ENCODE measurements at places on chromosomes 7 and 10. TPM values are rescaled to one million over a fixed set of nuclear protein-coding genes. Genes with fewer than 3 reads are reported as not detected.

DNA sequence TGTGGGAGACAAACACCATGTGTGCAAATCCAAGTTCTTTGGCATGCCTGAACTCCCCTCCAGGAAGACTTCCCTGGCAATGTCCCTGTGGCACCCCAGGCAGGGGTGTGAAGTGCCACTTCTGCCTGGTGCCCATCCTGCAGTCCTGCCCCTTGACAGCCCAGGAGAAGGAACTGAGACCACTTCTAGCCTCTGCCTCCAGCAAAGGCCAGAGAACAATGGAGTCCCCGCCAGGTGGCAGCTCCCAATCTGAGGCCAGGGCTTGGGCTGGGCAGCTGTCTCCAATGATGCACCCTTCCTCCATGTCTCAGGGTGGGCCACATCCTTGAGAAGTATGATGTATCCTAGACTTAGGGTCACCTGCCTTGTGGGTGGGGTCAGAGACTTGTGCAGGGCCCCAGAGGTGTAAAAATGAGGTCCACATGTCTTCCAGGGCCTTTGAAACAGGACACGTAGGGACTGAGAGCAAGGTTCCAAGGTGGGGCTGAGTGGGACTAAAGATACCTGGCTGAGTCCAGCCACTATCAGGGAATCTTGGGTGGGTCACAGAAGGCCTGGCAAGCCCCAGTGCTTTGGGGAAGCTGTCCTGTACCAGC lies 5.5 kb downstream of the FXYD4 start:
- no peak overlapping the region for H3K4me3 ChIP-seq
- H3K27ac ChIP-seq = no peak overlapping the region
- no peak for DNase-seq
- H3K36me3 ChIP-seq = no peaks in the 10 kb centered on the region

- H3K4me1 ChIP-seq = peaks cover 97% of the 10 kb centered on the region
- H3K27me3 ChIP-seq = no peaks in the 10 kb centered on the region
- no peak overlapping the region for H3K4me3 ChIP-seq
- no peaks in the 10 kb centered on the region for H3K36me3 ChIP-seq
Observed at GRCh38 chr7:30474893-30475292, 3.7 kb downstream of the NOD1 start.

DNA sequence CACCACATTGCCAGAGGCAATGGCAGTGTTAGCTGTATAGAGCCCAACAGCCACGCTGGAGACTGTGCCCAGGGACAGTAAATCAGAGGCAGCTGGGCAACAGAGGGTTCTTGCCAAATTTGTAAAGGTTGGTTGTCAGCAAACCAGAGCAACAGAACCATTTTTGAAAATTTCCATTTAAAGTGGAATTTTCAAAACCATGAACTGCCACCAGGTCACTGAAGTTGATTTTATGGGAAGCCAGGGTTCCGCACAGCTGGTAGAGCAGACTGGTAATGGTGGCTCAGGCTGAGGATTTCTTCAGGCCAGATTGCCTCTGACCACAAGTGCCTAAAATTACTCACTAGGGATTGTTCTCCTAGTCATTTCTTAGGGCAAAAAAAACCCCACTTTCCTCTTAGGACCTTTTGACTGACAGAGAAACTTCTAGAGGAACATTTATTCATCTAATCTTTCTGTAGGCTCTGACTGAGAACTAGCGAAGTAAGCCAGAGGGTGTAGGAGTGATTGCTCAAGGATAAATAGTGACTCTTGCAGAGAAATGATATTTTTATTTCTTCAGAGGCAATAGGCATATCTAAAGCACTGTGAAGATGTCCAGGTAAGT lies 342.4 kb downstream of the BBS9 start:
- no peaks in the 10 kb centered on the region for H3K36me3 ChIP-seq
- H3K4me3 ChIP-seq = no peak overlapping the region
- H3K27me3 ChIP-seq = no peaks in the 10 kb centered on the region
- no peak for DNase-seq
- H3K4me1 ChIP-seq = no peaks in the 10 kb centered on the region

DNA sequence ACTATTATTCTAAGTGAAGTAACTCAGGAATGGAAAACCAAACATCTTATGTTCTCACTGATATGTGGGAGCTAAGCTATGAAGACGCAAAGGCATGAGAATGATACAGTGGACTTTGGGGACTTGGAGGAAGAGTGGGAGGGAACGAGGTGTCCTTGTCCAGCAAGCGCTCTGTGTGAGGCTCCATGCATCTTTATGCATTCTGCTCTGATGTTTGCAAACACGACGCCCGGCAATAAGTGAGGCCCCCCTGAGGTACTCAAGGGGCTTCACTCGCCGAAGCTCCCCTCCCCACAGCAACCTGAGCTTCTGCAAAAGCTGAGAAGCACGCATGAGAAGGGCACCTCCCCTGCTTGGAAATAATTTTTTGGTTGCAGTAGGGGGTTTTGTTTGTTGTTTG lies 103.3 kb downstream of the LHPP start:
- DNase-seq = no peak
- no peaks in the 10 kb centered on the region for H3K36me3 ChIP-seq
- no peak overlapping the region for H3K4me3 ChIP-seq
- peaks cover 33% of the 10 kb centered on the region for H3K4me1 ChIP-seq
- peak overlapping the region; percentile 42 for H3K27ac ChIP-seq

- no peaks in the 10 kb centered on the region for H3K27me3 ChIP-seq
- peaks cover 42% of the 10 kb centered on the region for H3K4me1 ChIP-seq
- DNase-seq = peak; percentile 48
- no peak overlapping the region for H3K4me3 ChIP-seq
- H3K27ac ChIP-seq = peak overlapping the region; percentile 64
Observed at GRCh38 chr7:132255898-132256297, 320.4 kb downstream of the PLXNA4 start.

DNA sequence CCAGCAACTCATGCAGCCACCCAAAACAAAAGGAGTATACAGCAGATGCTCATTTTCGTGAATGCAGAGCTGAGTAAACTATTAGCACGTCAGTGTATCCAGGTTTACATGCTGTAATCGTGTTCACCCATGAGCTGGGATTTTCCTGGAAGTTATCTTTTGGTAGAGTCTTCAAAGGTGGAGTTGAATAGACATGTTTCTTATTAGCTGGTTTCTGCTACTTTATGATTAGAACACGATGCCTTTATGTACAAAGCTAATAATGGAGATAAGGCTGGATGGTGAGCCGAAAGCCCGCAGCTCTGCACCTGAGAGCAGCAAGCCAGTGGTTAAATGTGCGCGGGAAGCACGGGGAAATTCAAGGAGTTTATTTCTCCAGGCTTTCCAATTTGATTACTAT lies 123.8 kb downstream of the ADARB2 start:
- H3K4me3 ChIP-seq = no peak overlapping the region
- H3K36me3 ChIP-seq = no peaks in the 10 kb centered on the region
- H3K4me1 ChIP-seq = peaks cover 8% of the 10 kb centered on the region
- H3K27me3 ChIP-seq = peaks cover 88% of the 10 kb centered on the region
- H3K27ac ChIP-seq = no peak overlapping the region
- no peak for DNase-seq

GRCh38 chr10:21183025-21183424 lies 285.9 kb upstream of the NEBL start:
- H3K36me3 ChIP-seq = no peaks in the 10 kb centered on the region
- no peaks in the 10 kb centered on the region for H3K4me1 ChIP-seq
- no peak overlapping the region for H3K4me3 ChIP-seq
- no peak for DNase-seq
- H3K27ac ChIP-seq = no peak overlapping the region

DNA sequence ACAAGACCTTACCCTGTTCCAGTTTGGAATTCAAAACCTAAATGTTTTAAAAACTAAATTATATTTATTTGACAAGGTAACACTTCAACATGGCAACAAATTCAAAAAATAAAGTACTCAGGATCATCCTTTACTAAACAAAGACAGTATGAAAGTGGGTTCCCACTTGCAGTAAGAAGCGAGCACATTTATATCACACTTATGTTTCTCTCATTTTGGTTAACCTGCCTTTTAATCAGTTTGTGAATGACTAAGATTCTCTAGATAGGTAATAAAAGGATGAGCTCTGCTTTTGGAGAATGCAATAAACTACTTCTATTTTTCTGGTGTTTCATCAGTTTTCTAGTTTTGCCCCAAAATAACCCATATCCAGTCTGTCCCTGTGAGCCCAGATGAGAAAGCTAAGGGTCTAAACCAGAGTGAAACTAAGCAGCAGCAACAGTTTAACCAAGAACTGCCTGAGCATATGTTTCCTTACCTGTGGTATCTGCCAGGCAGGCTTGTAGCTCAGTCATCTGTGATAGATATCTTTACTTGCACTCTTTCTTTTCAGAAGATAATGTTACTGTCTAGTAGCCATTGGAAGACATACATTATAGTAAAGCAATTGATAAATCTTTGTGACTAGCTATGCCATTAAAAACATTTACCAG lies 64.1 kb downstream of the ABLIM1 start:
- no peak for DNase-seq
- H3K4me1 ChIP-seq = peaks cover 94% of the 10 kb centered on the region
- H3K4me3 ChIP-seq = no peak overlapping the region
- H3K36me3 ChIP-seq = peaks cover 42% of the 10 kb centered on the region
- H3K27me3 ChIP-seq = no peaks in the 10 kb centered on the region

- peak overlapping the region; percentile 74 for H3K27ac ChIP-seq
- DNase-seq = no peak
- no peaks in the 10 kb centered on the region for H3K27me3 ChIP-seq
- H3K4me3 ChIP-seq = no peak overlapping the region
Observed at GRCh38 chr7:151238924-151239836, 6.9 kb downstream of the CHPF2 start.

DNA sequence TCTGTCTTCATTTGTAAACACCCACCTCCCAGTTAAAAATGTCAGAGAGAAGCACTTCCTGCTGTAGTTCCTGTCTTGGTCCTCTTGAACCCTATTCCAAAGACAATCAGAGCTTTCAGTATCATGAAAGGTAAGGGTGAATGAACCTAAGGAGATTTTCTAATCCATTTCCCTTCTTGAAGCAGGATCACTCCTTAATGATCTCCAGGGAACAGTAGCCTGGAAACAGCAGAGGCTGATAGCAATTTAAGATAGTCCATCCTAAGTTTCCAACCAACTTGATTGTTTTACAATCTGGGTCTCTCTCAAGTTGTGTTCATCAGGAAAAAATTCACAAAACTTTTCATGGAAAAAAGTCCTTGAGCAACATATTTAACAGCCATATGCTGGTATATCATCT lies 273.6 kb downstream of the NEBL start:
- H3K27me3 ChIP-seq = no peaks in the 10 kb centered on the region
- peaks cover 23% of the 10 kb centered on the region for H3K4me1 ChIP-seq
- H3K4me3 ChIP-seq = no peak overlapping the region
- DNase-seq = no peak
- no peaks in the 10 kb centered on the region for H3K36me3 ChIP-seq
- peak overlapping the region; percentile 62 for H3K27ac ChIP-seq

- H3K36me3 ChIP-seq = no peaks in the 10 kb centered on the region
- H3K4me1 ChIP-seq = peaks cover 23% of the 10 kb centered on the region
- H3K27ac ChIP-seq = no peak overlapping the region
- no peaks in the 10 kb centered on the region for H3K27me3 ChIP-seq
- no peak overlapping the region for H3K4me3 ChIP-seq
- no peak for DNase-seq
Observed at GRCh38 chr10:116733566-116733965, 8.8 kb downstream of the HSPA12A start.

GRCh38 chr7:140418653-140419052 lies 14.8 kb downstream of the RAB19 start:
- no peaks in the 10 kb centered on the region for H3K4me1 ChIP-seq
- H3K27ac ChIP-seq = no peak overlapping the region
- no peak overlapping the region for H3K4me3 ChIP-seq

GRCh38 chr7:24442170-24442777 lies 131.0 kb upstream of the PALS2 start:
- peaks cover 5% of the 10 kb centered on the region for H3K27me3 ChIP-seq
- no peaks in the 10 kb centered on the region for H3K4me1 ChIP-seq
- H3K27ac ChIP-seq = no peak overlapping the region

- H3K27me3 ChIP-seq = no peaks in the 10 kb centered on the region
- no peak for DNase-seq
- H3K36me3 ChIP-seq = no peaks in the 10 kb centered on the region
Observed at GRCh38 chr7:17126413-17127268, 171.8 kb upstream of the AHR start.

- no peaks in the 10 kb centered on the region for H3K4me1 ChIP-seq
- no peak overlapping the region for H3K4me3 ChIP-seq
- no peak overlapping the region for H3K27ac ChIP-seq
- DNase-seq = no peak
- peaks cover 20% of the 10 kb centered on the region for H3K27me3 ChIP-seq
- H3K36me3 ChIP-seq = no peaks in the 10 kb centered on the region
Observed at GRCh38 chr10:116490028-116490662, 55.6 kb upstream of the PNLIP start.

DNA sequence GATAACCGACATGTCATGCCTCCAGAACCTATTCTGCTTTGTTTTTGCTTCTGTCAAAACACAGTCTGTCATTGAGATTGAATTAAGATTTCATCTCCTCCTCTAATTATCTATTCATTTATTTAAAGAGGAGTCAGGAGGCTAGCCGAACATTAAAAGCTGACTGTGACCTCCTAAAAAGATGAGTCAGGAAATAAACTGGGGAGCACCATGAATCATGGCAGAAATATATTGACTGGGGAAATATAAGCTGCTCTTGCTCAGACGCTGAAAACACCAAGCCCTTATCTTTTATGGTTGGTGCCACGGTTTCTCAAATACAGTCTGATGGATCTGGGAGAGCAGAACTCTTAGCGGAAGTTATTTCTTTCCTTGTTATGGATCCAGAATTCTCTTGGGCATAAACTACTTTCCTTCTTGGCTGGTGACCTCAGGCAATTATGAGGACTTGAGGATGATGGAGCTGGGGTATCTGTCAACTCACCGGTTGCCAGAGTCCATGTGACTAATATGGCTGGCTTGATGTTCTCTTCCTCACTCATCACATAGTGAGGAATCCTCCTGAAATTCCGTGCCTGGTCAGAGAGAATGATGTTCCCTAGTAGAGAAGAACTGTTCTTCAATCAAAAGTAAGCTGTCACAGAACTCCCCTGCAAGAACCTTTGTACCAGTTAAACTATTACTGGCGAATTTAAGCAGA lies 307.6 kb upstream of the PHYHIPL start:
- no peak overlapping the region for H3K27ac ChIP-seq
- no peaks in the 10 kb centered on the region for H3K4me1 ChIP-seq
- no peaks in the 10 kb centered on the region for H3K27me3 ChIP-seq
- no peaks in the 10 kb centered on the region for H3K36me3 ChIP-seq

FXYD4 gene
- total RNA-seq = not detected

PHKG1 gene
- total RNA-seq = 21.4 TPM

ANK3 gene
- 179 TPM for total RNA-seq

ZNF746 gene
- 7.4 TPM for total RNA-seq

FAM25C gene
- total RNA-seq = not detected

VDAC2 gene
- total RNA-seq = 442 TPM

STARD3NL gene
- 24.8 TPM for total RNA-seq

GDI2 gene
- total RNA-seq = 93.2 TPM

SEM1 gene
- total RNA-seq = 51.0 TPM

CRTAC1 gene
- 2.3 TPM for total RNA-seq

SFRP4 gene
- 2.1 TPM for total RNA-seq

FAM180A gene
- total RNA-seq = 19.7 TPM

CDNF gene
- total RNA-seq = 1.5 TPM
